ENCODE measurements at places on chromosomes 5 and 9.

DNA sequence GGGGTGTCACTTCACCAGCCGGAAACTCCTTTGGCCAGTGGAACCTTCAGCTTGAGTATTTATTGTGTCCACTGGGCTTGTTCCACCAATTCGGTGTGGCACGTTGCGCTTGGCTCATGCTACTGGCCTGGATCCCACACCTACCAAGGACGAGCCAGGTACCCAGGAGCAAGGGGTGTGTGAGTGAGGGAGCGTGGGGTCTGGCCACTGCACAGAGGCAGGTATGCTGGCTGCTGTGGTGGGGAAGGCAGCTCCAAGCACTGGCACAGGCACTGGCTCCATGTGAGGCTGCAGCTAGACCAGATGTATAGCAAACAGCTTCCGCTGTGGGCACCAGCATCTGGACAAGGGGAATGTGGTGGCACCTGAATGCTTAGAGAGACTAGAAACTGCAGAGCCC lies 28.1 kb upstream of the CYLC2 start:
- no peak for DNase-seq

DNA sequence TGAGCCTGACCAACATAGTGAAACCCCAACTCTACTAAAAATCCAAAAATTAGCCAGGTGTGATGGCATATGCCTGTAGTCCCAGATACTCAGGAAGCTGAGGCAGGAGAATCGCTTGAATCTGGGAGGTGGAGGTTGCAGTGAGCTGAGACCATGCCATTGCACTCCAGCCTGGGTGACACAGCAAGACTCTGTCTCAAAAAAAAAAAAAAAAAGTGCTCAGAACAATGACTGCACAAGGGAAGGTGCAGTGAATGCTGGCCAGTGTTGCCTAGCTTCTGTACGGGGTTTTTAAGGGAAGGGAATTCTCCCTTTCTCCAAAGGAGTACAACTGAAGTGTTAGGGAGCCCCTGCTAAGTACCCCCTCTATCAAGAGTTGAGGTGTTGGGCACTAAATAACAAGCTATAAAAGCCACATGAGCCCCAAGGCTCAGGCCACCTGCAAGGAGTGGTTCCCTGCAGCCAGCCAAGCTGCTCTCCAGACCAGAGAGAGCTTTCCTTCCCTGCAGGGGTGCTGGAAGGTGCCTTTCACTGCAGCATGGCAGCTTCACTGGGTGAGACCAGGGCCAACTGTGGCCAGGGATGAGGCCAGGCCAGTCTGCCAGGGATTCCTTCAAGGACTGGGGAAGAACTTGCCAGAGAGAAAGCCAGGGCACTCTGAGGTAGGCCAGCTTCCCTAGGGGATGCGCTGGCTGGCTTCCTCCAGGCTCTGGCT lies 14.8 kb downstream of the GADD45G start:
- no peak for DNase-seq

GRCh38 chr9:14341437-14342122 lies 27.6 kb upstream of the NFIB start:
- no peak for DNase-seq

- no peak for DNase-seq
These were observed 113.0 kb downstream of the WNK2 start for GRCh38 chr9:93296889-93297480.

DNA sequence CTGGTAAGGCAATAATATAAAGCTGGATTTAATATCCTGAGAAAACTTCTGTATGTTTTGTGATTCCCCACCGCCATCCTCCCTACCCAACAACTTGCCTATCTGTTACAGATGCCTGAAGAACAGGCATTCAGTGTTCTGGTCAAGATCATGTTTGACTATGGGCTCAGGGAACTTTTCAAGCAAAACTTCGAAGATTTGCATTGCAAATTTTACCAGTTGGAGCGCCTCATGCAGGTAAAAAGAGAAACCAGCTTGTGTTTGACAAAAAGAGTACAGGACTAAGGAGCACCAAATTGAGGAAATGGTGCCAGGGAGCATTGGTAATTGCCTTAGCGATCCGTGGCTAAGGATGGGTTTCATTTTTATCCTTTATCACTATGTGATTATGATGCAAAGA lies 40.0 kb downstream of the GPR21 start:
- DNase-seq: no peak

DNA sequence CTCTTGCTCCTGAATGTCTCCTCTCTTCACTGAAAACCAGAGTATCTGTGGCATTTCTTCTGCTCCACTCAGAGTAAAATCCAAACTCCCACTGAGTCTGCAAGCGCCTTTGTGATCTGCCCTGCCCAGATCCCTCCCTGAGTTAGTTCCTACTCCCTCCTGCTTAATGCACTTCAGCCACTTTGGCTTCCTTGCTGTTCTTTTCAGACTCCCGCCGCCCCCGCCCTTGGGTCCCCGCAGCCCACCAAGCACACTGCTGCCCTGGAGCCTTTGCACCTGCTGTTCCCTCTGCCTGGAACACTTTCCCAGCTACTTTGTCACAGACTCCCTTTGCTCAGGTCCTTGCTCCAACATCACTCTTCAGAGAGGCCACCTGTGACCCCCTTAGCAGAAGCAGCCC lies 127.2 kb upstream of the SLC25A48 start:
- no peak for DNase-seq

DNA sequence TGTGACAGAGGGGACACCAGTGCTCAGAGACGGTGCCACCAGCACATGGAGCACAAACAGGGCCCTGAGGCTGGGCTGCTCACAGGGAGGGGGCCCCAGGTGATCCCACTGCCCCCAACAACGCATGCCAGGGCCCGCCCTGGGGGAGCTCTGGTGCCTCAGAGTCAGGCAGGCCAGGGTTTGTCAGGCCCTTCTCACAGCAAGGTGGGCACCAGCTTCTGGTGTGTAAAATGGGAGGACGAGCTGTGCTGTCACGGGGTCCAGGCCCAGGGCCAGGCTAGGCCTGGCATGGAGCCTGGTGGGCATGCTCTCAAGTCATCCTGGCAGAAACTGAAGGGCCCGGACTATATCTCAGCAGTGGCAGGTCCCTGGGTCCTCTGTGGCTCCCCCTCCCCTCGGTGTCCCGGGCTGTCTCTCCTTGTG lies 34.5 kb downstream of the PRRT1B start:
- no peak for DNase-seq

GRCh38 chr9:22170556-22170955 lies 161.5 kb upstream of the CDKN2B start:
- DNase-seq: no peak

GRCh38 chr5:142063878-142064331 lies 44.7 kb upstream of the NDFIP1 start:
- DNase-seq: peak; percentile 62

GRCh38 chr5:7321724-7322123 lies 74.2 kb upstream of the ADCY2 start:
- no peak for DNase-seq

DNA sequence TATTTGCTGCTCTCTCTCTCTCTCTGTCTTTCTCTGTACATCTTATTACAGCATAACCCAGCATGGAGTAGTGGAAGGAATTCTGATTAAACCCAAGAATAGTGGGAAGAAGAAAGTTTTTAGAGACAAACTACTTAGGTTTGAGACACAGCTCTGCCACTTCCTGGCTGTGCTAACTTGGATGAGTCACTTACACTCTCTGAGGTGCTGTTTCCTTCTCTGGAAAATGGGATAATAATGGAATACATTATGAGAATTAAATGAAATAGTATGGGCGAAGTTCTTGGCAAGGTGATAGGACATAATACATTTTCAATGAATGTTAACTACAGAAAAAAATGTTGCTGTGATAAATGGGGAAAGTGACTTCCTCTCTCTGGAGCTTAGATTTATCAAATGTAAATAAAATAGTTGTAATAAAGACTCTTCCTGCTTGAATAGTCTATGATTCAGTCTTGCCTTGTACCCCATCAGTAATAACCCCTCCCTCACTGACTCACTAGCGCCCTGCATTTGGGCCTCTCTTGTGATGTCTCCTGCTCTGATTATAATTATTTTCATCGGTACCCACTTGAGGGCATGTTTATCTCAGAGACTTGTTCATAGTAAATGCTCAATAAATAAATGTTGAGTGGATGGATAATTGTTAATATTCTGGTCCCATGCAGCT lies 27.6 kb downstream of the KIF4B start:
- no peak for DNase-seq

- no peak for DNase-seq
These were observed 354.5 kb upstream of the FTMT start for GRCh38 chr5:121497176-121497575.

GRCh38 chr9:111825468-111826145 lies 30.9 kb upstream of the SHOC1 start:
- no peak for DNase-seq

DNA sequence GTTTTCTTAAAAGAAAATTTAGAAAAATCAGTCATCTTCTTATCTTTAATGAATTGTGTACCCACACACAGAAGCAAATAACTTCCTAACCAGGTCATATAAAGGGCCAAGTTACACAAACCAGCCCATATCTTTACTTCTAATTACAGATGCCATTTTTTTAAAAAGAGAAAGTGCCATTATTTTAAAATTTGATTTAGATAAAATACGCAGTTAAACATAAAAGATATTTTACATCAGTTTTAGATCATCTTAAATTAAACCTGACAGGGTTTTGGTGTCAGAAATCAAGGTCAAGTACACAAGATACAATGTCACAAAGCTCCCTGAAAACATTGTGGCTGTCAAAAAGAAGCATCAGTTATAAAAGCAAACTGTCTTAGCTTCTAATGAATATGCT lies 129.4 kb downstream of the GNA14 start:
- no peak for DNase-seq

- peak; percentile 16 for DNase-seq
These were observed 5.8 kb upstream of the TBC1D9B start for GRCh38 chr5:179913461-179913860.

GRCh38 chr5:175325681-175326080 lies 118.3 kb downstream of the DRD1 start:
- DNase-seq: no peak

- DNase-seq: no peak
These were observed 46.4 kb upstream of the SLCO6A1 start for GRCh38 chr5:102545175-102545574.

DNA sequence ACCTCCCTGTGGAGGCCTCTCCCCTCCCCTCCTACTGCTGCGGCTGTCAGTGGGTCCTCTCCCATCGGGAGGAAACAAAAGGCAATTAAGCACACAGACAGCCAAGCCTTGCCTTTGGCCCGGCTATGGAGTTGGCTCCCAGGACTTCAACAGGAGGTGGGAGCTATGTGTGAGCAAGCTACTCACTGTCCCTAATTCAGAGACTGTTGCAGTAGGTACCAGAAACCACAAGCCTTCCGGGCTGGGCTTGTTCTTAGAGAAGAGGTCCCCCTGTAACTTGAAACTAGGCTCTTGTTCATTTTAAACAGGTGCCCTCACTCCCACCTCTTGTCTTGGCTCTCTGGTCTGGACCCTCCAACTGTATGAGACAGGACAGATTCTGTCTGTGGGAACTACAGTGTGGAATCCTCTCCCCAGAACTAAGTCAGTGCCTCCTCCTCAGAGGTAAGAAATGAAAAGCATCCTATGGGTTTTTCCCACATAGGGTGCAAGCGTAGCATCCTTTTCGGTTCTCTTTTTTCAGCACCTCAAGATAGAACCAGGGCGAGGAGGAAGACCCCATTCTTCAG lies 561.1 kb downstream of the EBF1 start:
- no peak for DNase-seq

DNA sequence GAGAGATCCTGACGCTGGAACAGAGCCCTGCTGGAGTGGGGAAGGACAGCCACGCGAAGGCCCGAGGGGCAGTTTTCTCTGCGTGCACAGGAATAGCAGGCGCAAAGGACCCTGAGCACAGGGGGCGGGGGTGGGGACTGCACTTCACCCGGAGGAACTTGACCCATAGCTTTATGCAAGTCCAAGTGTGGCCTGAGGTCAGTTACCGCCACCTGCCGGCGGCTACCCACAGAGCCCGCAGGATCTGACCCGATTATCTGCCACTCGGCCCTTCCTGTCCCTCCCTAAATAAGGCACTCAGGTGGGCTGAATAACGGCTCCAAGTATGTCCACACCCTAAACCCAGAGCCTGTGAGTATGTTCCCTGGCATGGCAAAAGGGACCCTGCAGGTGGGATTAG lies 65.4 kb upstream of the FCN1 start:
- DNase-seq: peak; percentile 17

- DNase-seq: no peak
These were observed 194.0 kb downstream of the IRX2 start for GRCh38 chr5:2557435-2557834.

DNA sequence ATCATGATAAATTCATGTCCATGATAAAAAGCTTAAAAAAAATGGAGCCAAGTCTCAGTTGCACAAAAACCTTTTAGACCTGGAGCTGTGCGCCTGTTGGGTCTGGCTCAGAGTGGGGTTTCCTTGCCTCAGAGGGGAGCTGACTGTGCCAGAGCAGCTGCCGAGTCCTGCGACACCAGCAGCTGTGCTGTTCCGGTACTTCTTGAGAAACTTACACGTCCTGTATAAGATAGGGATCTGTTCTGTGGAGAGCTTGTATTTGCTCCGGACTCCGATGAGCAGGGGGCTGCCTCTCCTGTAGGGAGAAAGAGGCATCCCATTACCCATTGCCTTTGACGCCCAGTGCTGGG lies 28.6 kb downstream of the GFPT2 start:
- no peak for DNase-seq

GRCh38 chr5:159422361-159422760 lies 92.1 kb upstream of the IL12B start:
- no peak for DNase-seq

DNA sequence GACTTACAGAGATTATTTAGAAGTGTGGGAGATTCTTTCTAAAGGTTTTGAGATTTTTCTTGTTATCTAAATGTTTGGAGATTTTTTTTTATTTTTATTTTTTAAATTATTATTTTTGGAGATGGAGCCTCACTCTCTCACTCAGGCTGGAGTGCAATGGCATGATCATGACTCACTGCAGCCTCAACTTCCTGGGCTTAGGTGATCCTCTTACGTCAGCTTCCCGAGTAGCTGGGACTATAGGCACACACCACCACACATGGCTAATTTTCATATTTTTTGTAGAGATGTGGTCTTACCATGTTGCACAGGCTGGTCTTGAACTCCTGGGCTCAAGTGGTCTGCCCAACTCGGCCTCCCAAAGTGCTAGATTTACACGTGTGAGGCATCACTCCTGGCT lies 694.5 kb downstream of the TLE1 start:
- DNase-seq: no peak

GRCh38 chr5:78360674-78360923 lies 182 bp downstream of the SCAMP1 start:
- DNase-seq: no peak

- DNase-seq: no peak
These were observed 53.9 kb downstream of the SGCD start for GRCh38 chr5:156380848-156381247.

DNA sequence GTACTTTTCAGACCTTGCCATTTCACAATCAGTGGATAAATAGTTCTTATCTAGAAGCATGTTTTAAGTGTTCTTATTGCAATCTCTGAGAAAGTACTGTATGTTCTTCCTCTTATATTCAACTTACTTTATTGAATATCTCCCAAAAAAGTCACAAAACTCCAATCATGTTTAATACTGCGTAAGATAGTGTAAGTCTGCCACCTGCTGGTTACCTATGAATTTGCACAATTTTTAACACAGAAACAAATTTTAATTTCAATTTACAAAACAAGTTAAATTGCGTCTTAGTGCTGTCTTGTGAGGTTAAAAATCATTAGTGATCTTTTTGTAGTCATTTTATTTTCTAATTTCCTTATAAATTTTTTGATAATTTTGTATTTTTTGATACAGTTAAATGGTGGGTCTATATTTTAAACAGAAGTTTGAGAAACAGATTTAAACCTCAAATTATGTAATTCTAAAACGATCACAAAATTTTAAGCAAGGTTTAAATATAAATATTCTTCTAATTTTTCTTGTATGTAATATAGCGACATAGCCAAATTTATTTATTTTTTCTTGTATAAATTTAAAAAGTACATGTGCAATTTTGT lies 115.8 kb downstream of the EMB start:
- no peak for DNase-seq

GRCh38 chr5:110968246-110969005 lies 103.1 kb upstream of the TSLP start:
- no peak for DNase-seq
